T-helper 1 cell (primary cell): ENCODE measurements at places on chromosomes 12 and 14.

DNA sequence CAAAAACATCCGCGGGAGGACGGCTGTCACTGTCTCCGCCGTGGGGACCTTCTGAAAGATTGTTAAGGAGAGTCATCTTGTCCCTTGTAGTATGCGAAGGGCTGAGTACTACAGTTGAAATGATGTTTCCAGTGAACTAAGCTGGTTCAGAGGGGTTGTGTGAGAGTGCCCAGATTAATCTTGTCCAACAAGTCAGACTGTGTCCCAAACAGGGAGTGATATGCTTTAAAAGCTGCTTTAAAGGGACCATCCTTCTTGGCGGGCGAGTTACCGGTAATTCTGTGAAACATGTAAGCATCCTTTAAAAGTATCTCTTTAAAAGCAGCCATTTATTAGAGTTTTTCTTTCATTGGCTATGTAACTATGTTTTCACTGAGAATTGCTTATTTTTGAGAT is 1.1 kb downstream of the WDR20 start:
- no peak for DNase-seq

DNA sequence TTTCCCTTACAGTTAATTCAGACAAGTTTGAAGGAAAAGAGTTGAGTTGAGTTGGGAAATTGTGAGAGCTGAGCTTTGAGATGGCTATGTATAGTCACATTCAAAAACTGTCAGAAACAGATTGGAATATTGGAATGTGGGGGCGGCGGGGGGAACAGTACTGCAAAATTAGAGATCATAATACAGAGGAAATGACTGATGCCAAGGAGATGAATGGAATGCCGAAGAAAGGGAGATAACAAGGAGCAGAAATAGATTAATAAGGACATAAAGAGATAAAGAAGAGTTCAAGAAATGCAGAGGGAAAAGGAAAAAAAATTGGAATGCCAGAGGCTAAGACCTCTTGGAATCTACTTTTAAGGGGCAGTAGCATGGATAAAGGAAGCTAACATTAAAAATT is 3.2 kb upstream of the OR4K5 start:
- DNase-seq, result no peak

DNA sequence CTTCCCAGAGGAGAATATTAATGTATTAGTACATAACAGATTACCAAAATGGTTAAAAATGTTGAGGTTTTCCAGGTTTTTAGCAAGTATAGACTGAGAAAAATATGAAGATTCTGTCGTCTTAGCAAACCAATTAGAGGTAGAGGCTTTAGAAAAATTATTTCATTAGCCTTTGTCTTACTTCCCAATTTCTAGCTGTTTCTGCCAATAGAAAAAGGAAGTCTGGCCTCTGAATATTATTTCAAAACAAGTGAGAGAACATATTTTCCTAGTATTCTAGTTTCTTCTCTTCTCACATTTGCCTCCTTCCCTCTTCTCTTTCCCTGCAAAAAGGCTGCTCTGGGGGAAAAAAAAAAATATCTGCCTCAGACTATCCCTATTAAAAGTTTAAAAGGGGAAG is 16.4 kb downstream of the IPO8 start:
- DNase-seq, result no peak

- DNase-seq, result peak; percentile 25
Measured at GRCh38 chr12:49019443-49020324, 1.1 kb upstream of the PRKAG1 start.

GRCh38 chr12:124440841-124441381 is 126.5 kb downstream of the NCOR2 start:
- DNase-seq, result no peak
